Muscle of back (tissue), 13 donors: ENCODE measurements at places on chromosomes 3 and 15.

DNA sequence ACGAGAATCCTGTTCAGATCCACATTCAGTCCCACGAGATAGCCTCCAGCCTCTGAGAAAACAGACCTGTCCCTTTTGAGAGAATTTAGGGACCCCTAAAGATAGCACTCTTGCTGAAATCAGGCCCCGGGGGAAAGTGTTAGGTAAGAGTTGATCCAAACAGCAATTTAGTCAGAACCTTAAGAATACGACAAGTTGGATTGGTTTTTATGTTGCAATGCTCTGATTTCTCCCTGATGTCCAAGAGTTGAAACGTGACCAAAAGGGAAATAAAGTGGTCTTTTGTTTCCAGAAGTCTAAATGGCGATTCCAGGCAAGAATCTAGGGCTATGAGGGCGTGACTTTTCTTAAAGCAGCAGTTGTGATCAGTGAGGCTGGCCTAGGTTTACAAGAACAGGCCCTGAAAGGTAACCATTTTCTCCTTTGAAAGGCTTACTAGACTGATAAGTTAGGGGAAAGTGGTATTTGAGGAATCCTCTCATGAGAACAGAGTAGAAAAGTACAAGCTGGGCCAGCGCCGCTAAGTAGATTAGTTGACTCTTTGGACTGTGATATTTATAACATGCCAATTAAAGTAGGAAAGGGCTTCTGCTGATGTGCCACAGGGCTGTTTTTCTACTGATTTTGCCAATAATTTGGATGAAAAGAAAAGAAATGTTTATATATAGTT lies 4.9 kb downstream of the MAN2A2 start:
- no peak for DNase-seq

GRCh38 chr3:71537211-71537611 lies 46.3 kb downstream of the FOXP1 start:
- DNase-seq: peak; percentile 59

GRCh38 chr15:88220443-88221335 lies 35.9 kb downstream of the NTRK3 start:
- DNase-seq: peak; percentile 62

DNA sequence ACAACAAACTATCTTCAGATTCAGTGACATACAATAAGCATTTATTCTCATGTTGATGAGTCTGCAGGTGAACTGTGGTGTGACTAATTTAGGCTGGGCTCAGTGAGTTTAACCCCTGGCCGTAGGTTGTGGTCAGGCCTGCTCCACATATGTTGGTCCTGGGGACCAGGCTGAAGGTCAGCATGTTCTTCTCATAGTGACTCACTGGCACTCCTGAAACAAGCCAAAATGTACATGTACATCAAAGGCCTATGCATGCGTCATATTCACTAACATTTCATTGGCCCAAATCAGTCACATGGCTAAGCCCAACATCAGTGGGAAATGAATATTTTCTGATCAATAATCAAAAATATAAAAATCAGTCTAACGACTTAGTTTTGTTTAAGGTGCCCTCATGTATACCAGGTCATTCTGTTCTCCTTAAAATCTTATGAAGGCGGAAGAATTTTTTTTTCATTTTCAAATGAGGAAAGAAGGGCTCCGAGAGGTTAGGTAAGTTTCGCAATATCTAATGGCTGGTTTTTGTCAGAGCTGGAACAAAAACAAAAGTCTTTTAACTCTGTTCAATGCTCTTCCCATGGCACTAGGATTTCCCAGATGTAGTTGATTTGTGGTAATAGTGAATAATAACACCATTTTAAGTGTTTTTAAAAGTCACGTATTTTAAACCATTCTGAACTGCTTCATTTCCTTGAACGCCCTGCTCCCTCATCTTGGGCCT lies 148.5 kb downstream of the MFSD1 start:
- no peak for DNase-seq

- no peak for DNase-seq
Observed at GRCh38 chr3:114451051-114451451, 157.2 kb downstream of the TIGIT start.

GRCh38 chr3:61559136-61559731 lies 2.1 kb upstream of the PTPRG start:
- peak; percentile 4 for DNase-seq

- no peak for DNase-seq
Observed at GRCh38 chr3:19030522-19030839, 117.8 kb upstream of the KCNH8 start.

DNA sequence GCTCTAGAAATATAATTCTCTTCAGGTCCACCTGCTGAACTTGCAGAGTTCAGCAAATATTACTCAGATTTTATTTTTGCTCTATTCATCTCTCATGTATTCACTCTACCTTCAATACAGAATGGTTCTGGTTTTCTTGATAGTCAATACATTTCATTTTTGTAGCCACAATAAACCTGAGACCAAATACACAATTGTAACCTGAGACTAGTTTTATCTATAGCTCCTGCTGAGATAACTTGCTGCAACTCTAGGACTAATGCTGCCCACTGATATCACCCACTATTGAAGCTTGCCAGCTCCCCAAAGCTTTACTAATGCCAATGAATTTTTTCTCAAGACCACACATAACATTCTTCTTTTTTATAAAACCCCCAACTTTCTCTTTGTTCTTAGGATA lies 229.3 kb downstream of the NSUN3 start:
- no peak for DNase-seq

GRCh38 chr3:188727052-188727451 lies 444.7 kb upstream of the TPRG1 start:
- DNase-seq: no peak

DNA sequence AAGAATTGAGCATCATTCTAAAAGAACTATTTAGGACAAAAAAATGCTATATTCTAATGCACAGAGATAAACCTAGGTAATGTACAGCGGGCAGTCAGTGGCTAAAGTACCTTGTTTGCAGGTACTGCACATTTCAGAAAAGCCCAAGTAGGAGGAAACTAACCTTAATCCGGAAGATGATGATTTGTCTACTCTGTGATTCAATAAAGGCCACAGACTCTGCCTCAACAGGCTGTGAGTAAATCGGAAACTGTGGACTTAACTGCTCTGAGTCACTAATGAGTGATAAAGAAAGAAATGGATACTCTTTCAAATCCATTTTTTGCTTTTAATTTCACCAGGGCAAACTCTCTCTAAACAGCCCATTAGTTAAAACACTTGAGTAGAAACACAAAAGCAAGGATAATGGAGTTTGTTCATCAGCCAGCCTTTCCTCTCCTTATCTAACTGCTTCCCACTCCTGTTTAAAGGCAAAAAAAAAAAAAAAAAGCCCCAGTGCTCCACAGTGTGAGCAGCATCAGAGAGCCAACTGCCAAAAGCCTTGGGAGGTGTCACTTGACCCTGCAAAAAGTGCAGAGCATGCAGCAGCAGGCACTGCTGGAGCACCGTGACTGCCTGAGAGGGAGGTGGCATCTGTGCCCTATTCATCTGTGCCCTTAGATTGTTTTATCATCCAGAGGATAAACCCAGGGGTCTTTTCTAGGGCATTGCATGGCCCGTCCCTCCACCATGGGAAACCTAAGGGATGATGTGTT lies 187.7 kb downstream of the SATB1 start:
- DNase-seq: peak; percentile 19

- peak; percentile 29 for DNase-seq
Observed at GRCh38 chr3:71171247-71171646, 412.3 kb downstream of the FOXP1 start.

GRCh38 chr3:18740631-18741583 lies 315.8 kb upstream of the SATB1 start:
- DNase-seq: no peak

DNA sequence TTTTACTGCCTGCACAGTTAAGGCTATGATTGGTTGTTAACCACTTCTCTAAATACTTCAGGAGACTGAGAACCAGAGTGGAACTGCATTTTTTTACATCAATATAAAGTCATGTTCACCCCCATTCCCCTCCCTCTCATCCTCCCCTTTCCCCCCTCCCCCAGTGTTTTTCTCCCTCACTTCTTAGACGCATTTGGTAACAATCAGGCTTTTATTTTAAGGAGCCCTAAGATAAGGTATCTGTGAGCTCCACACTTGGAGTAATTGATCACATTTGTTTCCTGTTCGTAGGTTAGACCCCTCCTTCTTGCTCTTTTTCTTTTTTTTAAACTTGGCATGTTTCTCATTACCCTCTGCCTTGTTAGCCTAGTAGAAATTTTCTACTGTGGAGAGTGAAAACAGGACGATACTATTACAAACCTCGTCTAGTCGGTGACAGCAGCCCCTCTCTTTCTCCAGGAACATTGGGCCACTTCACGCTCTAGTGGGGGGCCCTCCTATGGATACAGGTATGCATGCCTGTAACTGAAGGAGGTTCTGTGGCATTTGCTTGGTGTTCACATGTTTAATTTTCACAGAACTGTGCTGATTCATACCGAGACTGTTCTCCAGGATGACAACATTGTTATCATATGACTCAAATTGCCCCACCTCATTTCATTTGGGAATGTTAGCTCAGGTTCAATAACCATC lies 314.4 kb downstream of the MECOM start:
- no peak for DNase-seq

- DNase-seq: no peak
Observed at GRCh38 chr15:61742591-61742990, 317.7 kb downstream of the VPS13C start.

- no peak for DNase-seq
Observed at GRCh38 chr3:54225841-54226528, 103.6 kb downstream of the CACNA2D3 start.

GRCh38 chr3:158057666-158058065 lies 48.6 kb downstream of the SHOX2 start:
- no peak for DNase-seq

DNA sequence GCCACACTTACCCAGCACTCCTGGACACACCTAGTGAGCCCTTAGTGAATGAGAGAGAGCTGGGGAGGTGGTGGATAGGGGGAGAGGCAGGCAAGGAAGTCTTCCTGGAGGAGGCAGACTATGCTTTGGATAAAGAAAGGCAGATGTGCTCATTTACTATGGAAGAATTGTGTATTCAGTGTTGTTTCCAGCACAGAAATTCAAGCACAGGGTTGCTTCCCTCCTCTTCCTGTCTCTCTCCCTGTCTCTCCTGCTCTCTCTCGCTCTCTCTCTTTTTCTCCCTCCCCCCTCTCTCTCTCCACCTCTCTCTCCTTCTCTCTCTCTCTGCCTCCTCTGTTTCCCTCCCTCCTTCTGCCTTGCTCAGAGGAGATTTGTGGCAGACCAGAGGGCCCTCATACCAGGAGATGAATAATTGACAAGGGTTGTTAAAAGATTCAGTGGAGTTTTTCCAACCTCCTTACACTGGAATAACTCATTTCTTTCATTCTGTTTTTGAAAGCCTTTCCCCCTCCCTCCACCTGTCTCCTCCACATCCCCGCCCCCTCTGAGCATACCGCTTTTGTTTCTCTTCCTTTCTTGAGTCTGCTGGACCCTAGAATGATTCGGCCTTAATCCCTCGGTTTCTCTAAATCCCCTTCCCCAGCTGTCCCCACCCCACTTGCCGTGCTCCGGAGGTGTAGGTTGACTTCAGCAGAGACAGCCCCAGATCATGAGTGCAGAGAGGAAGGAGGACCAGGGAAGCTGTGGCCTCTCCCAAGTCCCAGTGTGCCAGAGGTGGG lies 65.6 kb downstream of the CCDC33 start:
- DNase-seq: no peak

DNA sequence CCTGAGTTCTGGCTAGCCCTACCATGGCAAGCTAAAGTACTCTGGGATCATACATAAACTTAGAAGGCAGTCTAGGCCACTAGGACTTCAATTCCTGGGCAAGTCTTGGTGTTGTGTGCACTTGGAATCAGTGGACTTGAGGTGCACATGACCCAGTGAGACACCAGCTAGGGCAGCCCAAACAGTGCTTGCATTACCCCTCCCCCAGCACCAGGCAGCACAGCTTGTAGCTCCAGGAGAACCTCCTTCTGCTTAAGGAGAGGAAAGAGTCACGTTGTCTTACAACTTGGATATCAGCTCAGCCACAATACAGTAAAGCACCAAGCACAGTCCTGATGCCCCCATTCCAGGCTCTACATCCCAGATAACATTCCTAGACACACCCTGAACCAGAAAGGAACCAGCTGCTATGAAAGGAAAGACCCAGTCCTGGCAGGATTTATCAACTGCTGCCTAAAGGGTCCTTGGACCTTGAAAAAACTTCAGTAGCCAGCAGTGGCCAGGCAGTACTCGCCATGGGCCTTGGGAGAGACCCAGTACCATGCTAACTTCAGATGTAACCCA lies 57.2 kb downstream of the MYO9A start:
- no peak for DNase-seq

DNA sequence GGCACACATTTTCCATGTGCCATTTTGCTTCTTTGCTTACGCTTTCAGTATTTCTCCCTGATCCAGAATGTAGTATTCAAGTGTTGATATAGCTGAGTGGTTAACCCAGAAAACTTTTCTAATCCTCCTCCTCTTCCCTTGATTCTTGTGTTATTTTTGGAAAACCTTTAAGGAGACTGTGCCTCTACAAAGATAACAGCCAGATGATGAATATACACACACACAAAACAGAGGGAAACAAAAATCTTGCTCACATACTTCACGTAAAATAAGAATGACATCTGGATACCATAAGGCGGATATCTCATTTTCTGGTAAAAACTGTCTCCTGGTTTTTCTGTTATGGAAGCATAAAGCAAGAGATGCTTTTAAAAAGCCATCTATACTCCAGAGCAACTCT lies 295.8 kb upstream of the THBS1 start:
- DNase-seq: no peak

GRCh38 chr3:139281096-139281495 lies 62.7 kb upstream of the MRPS22 start:
- DNase-seq: peak; percentile 20

- no peak for DNase-seq
Observed at GRCh38 chr3:105233010-105233409, 133.7 kb upstream of the ALCAM start.

DNA sequence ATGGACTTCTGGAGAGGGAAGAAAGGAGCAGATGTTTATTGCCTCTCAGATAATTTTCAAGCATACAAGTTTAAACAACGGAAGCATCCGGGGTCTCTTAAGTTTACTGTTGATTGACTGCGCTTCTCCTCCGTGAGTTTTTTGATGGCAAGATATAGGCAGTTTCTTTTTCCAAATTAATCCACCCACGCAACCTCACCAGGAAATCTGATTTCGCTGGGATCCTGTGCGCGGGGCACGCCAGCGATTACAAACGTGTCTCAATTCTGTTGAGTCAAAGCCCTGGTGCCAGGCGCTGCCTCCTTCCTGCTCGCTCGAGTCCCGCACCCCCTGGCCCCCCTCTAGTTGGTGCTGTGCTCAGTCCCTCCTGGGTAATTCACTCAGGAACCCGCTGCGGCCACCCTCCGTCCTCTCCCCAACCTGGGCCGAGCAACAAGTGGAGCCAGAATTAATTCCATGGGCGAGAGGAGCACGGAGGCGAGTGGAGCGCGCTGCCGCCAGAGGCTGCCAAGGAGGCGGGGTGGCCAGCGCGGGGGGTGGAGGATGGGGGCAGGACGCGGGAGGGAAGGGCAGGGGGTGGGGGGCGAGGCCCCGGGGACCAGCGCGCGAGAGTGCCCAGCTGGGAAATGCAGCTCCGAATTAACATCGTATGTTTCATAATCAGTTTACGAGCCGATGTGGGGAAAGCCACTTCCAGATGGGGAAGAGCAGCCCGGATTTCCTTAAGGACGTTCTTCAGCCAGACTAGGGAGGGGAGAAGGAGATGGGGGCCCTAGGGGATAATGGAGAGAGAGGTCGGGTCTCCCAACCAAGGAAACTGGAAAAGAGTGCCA lies 6.0 kb downstream of the WNT5A start:
- peak; percentile 34 for DNase-seq
